AG04449 (cell line): ENCODE measurements at places on chromosomes 5 and 9.
A peak's percentile ranks its signal among the peaks of the same experiment; 100 is the strongest.

GRCh38 chr5:150143350-150144245 is 12.0 kb downstream of the PDGFRB start:
- no peak for DNase-seq

GRCh38 chr5:150410524-150411244 is 2.0 kb downstream of the CD74 start:
- DNase-seq: no peak

DNA sequence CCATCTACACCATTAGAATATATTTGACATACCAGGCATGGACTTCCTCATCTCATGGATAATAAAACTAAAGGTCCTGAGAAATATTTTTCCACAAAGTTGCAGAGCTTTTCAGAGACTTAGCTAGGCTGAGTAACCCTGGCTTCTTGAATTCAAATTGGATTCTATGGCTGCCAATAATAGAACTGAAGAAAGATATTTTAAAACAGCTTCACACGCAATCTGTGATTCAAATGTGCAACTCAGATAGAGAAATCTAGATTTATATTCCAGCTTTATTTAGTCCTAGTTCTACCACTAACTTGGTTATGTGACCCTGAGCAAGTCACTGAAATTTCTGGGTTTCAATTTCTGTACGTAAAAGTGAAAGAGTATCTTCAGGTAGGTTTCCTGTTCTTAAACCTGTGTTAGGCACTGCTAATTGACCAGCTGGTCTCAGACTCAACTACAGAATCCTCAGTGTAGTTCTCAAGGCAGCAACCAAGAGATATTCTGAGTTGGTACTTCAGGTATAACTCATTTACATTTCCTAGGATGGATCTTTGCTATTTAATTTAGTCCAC is 235.3 kb downstream of the GABRB2 start:
- no peak for DNase-seq

- DNase-seq: no peak
Measured at GRCh38 chr9:117777823-117778222, 73.6 kb downstream of the TLR4 start.

DNA sequence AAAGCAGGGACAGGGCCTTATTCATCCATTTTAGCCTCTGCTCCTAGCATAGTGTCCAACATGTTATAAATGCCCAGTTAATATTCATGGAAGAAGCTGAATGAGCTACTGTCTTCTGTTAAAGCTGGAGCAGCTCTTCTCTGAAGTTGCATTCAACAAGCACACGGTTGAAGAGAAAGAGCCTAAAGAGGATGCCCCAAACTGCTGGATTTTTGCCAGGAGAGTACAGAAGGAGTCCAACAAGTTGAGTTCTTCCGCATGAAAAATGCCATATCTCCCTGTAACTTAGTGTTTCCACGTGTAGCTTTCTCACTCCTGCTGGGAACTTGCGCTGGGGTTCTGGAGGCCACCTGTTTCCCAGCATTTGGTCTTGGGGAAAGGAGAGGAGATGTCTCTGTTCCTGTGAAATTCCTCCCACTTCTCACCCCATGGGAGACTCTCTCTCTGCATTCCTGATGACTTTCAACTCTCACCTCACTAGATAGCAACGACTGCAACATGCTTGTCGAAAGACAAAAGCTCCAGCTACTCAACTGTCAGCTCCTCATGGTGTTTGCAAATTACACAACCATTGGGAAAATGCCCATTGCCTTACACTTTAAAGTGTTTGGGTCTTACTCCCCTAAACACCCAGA is 122.8 kb downstream of the KIF4B start:
- DNase-seq: no peak

- no peak for DNase-seq
Measured at GRCh38 chr5:9505225-9505624, 40.6 kb downstream of the SEMA5A start.

- DNase-seq: no peak
Measured at GRCh38 chr5:176614805-176615478, 5.0 kb upstream of the GPRIN1 start.

DNA sequence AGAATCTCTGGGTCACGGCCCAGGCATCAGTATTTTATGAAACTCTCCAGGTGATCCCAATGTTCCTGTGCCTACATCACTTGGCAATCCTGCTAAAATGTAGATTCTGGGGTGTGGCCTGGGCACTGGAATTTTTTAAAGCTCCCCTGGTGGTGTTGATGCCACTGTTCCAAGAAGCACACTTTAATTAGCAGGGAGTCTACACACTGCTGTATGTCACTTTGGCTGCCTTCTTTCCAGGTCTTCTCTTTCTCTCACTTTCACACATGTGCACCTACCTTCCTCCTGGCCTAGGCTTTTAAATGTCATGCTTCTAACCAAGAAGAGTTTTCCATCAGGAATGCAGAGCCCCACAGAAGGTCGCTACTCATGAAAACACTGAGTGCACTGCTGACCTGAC is 136.0 kb upstream of the ALDH1B1 start:
- DNase-seq: no peak

- no peak for DNase-seq
Measured at GRCh38 chr9:73683862-73684591, 532.4 kb downstream of the ANXA1 start.

- no peak for DNase-seq
Measured at GRCh38 chr5:36066540-36067210, at the start of gene UGT3A2. Gene UGT3A2, minus strand, starts transcription at chr5:36066882. Its CDS starts 93 bp downstream, at chr5:36066789.

- no peak for DNase-seq
Measured at GRCh38 chr5:77066184-77066583, 20.9 kb downstream of the ZBED3 start.

DNA sequence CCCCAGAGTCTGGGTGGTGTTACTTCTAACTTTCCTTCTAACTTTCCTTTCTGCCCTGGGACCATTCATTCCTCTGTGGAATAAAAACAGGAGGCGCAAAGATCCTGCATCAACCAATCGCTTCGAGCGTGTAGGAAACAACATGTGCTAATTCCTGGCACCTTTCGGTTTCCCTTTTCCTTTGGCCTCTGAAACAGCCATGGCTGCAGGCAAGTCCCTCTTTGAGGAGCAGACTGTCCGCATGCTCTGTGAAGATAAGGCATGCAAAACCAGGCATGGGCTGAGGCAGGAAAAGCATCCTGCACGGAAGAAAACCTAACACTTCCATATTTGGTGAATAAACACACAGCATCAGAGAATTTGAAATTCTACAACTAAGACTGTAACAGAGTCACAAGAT is 128.3 kb downstream of the HSD17B3 start:
- no peak for DNase-seq

GRCh38 chr5:140382866-140383265 is 18.8 kb upstream of the ANKHD1 start:
- no peak for DNase-seq

DNA sequence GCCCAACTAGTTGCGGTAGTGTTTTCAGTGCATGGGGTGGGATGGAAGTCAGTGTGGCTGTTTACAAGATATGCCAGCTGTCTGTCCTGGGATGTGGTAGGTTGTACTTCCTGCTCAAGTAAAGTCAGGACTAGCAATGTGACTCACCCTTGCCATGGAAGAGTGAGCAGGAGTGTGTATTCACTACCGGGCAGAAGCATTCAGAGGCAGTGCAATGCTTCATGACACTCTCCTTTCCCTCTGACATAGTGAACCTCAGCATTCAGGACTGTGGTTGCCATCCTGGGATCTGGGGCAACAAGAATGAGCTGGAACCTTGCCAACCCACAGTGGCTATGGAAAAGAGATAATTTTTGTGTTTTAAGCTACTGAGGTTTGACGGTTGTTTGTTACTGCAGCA is 68.9 kb downstream of the BOD1 start:
- no peak for DNase-seq

DNA sequence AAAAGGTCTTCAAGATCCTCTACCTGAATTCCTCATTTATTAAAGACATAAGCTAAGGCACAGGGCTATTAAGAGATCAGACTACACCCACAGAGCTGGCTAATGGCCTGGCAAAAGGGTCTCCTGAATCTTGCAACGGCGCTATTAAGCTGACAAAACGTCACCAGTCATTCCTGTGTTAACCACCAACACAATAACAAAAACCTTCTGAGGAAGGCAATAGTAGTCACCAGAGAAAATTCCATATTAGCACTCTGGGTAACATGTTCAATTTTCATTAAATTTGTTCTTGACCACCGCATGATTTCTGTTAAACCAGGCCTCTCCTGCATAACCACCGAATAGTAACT is 77.0 kb downstream of the GNAQ start:
- DNase-seq: no peak

DNA sequence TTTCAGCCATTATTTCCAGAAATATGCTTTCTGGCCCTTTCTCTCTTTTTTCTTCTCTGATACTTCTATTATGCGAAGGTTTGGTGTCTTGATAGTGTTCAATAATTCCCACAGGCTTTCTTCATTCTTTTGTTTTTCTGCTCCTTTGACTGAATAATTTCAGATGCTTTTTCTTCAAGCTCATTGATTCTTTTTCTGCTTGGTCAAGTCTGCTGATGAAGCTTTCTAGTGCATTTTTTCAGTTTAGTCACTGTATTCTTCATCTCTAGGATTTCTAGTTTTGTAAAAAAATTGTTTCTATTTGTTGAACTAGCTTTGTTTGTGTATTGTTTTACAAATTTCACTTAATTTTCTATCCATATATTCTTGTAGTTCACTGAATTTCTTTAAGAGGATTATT is 304.0 kb upstream of the TARS1 start:
- DNase-seq: no peak

DNA sequence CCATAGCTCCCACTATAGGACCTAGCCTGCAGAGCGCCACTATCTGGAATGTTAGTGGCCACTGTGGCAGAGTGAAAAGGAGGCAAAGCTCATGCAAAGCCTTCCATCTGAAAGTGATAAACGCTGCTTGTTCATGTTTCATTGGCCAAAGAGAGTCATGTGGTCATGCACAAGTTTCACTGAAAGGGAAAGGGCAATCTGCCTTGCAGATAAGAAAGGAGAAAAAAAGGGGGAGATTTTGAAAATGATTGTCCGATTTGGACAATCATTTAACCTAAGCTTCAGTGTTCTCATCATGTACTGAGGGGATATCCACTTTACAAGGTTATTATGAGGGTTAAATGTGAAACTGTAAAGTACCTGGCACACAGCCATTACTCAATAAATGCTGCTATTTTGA is 9.0 kb upstream of the MOB3B start:
- no peak for DNase-seq

- DNase-seq: no peak
Measured at GRCh38 chr9:108860354-108860753, 1.7 kb upstream of the ACTL7A start.

DNA sequence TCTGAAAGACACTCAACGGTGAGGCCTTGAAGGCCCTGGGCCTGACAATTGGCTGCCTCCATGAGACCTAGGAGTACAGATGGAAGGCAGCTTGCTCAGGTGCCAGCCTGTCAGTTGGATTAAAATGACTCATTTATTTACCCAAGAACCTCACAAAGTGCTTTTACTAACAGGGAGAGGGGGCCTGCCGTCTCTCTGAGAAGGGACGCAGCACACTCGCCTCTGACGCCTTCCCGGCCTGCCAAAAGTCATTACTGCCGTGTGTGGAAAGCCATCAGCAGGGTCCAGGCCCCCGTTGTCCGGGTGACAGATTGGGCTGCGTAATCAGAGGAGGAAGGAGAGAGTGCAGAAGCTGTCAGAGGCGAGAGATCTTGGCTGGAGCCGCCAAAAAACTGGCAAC is 32.4 kb downstream of the DDX31 start:
- no peak for DNase-seq

DNA sequence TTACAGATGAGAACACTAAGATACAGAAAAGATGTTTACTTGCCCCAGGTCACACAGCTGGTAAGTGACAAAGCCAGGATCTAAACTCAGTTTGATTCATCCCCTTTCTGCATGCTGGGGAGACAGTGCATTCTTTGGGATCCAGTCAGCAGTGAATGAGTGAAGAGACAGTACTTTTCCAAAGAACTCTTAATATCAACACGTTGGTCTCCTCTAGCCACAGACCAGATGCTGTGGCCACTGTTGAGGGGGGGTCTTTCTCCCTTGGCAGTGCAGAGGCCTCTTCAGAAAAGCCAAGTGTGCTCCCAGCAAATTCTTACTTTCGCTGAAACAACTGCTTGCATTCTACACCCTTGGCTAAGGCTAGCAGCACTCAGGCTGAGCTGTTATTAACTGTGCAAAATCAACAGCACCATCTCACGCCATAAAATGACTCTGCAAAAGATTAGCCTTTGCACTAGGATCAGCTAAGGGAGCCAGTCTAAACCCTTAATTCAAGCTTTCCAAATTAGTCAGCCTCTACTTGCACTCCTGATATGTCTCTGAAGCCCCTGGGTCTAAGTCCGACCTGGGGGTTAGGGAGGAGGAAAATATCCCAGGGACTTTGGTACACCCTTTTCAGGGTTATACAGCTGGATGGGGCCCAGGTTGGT is 4.8 kb upstream of the TMEM171 start:
- DNase-seq: peak; percentile 95

DNA sequence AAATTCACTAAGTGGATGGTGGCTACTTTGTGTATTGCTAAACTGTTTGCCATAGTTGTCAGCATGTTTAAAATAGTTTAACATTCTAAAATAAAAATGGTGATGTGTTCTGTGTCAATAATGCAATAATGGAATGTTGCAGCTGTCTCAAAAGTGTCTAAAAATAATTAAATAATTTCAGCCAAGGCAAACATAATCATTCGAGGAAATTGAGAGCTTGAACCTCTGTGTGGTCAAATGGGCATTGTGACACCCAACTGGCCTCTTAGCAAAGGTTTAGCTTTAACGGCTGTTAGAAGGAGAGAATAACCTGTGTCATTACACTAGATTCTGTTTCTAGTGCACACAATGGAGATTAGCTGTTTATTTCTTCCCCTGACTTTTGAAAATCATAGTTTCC is 278.5 kb downstream of the TMEM167A start:
- DNase-seq: no peak

GRCh38 chr5:112245656-112246055 is 173.4 kb downstream of the EPB41L4A start:
- no peak for DNase-seq

DNA sequence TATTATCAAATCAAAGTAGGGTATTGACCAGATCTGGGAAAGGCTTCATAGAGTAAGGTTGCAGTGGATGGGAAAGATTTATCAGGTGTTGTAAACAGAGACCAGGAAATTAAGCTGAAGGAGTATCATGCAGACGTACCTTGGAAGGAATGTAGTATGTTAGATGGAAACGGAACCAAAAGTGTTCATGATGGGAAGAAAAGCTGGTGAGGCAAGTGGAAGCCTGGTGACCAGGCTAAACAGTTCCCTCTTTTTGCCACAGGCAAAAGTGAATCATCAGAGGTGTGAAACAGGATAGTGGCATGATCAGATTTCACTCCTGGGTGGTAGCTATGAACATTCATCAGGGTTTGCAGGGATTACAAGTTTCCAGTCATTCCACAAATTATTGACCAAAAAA is 780.1 kb upstream of the DMAC1 start:
- DNase-seq: no peak

DNA sequence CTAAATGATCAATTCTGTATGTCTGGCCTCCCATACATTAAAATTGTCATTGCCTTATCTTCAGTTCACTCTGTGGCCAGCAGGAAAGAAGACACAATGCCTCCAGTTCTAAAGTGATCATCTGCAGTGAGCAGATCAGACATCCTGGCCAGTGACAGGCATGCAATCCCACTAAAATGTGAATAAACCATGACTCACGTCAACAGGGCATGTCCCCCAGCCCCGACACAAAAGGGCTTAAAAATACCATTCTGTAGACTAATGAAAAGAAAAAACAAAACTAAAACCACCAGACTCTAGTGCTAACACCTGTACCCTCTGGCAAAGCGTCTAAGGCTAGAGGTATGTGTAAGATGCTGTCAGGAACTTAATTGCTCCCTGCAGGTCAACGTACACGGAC is 38.5 kb downstream of the DDX31 start:
- DNase-seq: no peak
